ENCODE measurements at places on chromosomes 2 and 18. TPM values are rescaled to one million over a fixed set of nuclear protein-coding genes. Genes with fewer than 3 reads are reported as not detected.

DNA sequence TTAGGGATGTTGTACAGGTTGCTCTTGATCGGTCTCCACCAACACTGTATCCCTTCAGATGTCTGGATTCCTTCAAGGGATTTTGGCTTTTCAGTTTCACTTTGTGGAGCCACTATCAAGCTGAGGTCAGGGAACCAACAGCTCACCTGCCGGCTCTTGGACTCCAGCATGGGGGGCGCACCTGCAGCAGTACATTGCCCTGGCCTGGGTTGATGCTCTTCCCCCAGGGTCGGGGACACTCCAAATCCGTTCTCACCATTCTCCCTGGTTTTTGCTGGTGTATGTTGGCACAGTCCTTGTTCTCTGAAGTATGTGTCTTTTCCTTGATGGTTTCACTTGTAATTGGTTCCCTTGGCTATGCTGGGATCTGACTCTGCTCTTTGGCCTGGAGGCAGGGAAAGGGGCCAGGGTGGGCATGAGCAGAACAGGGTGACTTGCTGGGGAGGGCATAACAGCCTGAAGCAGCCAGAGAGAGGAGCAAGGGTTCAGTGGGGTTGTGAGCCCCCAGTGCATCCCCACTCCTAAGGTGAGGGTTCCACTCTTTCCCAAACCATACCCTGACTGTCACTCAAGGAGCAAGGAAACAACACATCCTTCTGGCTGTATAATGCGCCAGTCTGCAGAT is 5.1 kb downstream of the ARHGEF4 start:
- no peak for DNase-seq

- no peak for DNase-seq
These were observed 96.4 kb downstream of the ANKRD12 start for GRCh38 chr18:9232977-9233376.

- DNase-seq = no peak
These were observed at the start of gene BCL2 for GRCh38 chr18:63319383-63320122. Gene BCL2, minus strand, starts transcription at chr18:63319769.

DNA sequence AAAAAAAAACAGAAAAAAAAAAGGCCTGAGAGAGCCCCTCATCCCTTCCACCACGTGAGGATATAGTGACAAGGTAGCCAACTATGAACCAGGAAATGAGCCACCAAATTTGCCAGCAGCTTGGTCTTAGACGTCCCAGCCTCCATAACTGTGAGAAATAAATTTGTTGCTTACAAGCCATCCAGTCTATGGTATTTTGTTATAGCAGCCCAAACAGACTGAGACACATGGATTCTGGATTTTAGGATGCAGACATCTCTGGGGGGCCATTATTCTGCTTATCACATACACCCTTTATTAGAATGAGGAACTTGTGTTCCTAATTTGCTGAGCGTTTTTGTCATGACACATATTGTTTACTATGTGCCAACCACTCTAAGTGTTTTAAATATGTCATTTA is 5.4 kb upstream of the YIPF4 start:
- DNase-seq = no peak

DNA sequence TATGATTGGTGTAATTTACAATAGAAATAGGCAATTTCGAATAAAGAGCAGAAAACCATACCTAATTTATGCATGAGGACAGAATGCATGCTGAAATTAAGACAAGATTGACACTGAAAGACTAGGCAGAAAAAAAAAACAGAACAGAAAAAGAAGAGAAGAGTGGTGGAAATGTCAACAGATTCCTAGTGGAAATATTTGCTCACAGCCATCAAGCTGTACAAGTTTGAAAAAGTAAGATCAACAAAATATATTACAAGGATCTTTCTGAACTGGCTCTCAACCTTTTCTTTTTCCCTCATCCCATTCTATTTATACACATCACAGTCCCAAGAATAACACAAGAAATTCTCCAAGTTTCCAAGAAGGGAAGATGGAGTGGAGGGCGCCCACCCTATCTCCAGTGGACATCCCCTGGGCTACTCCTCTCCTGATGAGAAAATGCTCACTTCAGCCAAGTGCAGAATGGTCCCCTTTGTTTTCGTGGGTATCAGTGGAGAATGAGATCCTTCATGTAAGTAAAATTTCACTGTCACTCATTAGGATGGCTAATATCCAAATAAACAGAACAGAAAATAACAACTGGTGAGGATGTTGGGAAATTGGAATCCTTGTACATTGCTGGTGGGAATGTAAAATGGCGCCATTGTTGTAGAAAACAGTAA is 51.0 kb upstream of the ZNF532 start:
- no peak for DNase-seq

DNA sequence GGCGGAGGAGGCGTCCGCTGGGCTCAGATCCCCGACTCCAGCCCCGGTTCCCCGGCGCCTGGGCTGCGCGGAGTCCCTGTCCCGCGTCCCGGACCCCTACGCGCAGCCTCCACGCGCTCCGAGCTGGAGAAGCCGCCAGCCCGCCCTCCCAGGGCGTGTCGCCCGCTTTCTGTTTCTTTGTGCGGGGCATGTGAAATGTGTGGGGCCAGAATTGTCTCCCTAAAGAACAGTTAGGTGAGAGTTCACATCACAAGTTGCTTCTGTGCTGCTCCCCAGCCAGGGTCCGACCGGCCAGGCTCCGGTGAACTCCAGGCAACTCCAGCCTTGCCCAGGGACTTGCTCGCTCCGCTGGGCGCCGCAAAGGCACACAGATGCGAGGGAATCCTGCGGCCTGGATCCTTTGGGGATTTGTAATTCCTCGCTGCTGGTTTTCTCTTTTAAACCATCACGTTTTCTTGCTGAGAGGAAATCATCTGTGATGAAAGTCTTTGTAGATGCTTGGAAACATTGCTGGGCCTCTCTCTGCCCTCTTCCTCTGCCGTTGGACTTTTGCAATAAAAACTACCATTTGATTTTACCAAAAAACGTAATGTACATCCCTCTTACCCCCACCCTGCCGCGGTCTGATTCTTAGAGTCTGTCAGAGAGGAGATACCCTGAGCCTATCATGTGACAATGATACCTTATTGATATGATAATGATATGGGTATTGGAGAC is 631 bp downstream of the GYPC start:
- DNase-seq = peak; percentile 55

GRCh38 chr2:63861220-63861822 is 19.6 kb downstream of the UGP2 start:
- peak; percentile 55 for DNase-seq

DNA sequence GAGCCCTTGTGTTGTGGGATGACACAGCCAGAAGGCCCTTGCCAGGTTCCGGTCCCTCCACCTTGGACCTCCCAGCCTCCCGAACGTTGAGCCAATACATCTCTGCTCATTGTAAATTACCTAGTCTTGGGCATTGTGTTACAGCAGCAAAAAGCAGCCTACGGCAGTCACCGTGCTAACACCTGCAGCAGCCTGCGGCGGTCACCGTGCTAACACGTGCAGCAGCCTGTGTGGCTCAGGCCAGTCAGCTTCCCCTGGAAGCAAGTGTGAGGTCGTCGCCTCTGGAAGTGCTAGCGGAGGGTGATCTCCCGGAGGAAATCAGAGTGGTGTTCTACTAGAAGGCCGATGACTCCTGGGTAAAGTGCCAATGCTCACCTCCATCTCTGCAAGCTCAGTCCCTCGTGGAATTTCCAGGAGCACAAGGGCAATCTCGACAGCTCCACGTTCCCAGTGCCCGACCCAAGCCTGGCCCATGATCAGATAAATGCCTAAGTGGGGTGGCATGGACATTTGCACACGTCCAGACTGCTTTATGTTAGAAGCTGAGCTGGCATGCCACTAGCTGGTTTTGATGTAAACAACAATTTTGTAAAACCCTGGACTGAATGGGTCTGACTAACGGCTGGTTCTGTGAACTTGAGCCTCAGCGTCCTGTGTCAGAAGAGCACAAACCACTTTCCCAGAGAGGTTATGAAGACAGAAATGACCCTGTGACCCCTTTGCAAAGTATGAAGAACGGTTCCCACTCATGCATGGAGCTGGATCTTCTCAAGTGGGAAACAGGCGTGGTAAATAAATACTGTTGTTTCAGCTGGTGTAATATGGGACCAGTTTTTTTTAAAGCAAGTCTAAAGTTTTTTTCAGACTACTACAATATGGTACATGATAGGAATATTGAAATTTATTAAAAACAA is 11.4 kb upstream of the CNDP1 start:
- DNase-seq = no peak

DNA sequence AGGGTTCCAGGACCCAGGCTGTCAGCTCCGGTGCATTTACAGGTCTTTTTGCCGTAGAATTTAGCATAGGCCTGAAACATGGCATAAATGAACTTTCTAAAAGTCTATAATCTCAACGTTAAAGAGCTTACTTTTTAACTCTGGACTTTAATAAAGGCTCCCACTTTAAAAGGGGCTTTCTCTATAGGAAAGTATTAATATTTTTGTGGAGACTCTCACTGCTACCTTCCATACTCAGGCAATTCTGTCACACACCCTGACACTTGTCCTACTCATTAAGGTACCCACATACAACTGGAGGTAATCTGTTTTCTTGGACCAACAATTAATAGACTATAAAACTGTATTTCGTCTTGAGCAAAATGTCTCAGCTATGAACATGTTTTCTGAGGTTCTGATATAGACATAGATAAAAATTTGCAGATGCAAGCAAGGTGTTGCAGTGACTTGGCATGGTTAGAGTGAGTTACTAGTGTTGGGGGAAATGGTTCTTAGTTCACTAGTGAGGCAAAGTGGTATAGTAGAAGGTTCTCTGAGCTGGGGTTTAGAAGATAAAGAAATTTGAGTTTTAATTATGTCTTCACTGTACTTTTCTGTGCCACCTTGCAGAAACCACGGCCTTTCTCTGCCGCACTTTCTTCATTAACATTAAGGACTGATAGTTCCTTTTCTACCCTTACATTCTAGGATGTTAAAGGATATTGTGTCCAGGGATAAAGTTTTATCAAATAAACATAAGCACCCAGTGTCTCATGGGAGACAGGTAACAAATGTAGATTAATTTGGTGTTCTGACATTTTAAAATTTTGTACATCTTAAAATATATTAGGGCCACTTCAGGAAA is 10.8 kb upstream of the NR4A2 start:
- no peak for DNase-seq

DNA sequence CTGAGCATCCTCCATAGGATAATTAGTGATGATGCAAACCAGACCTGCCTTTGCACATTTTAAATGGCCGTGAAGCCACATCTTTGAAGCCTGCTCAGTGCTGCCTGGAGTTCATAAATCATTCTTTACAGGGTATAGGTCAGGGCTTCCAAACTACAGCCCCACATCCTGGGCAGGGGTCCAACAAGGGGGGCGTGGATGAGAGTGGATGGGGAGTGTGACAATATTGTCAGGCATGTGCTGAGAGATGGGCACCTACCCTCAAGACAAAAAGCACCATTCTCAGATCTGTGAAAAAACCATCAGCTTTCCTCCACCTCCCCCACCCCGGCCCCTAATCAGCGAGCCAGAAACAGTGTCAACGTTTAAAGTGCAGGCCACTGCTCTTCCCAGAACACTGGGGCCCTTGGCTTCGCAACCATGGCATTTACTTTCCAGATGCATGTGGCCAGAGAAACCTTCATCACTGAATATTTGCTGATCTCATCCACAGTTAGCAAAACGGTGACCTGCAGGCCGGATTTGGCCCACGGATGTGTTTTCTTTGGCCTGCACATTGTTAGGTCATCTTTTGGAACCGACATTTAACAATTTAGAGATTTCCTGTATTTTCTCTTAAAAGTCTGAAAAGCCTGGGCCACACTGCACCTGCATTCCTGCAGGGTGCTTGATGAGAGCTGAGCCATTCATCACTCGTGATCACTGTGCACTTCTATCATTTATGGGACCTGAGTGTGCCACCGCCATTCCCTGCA is 130.7 kb downstream of the ANKRD44 start:
- no peak for DNase-seq

- DNase-seq = no peak
These were observed 60.9 kb upstream of the SIX2 start for GRCh38 chr2:45070113-45070652.

DNA sequence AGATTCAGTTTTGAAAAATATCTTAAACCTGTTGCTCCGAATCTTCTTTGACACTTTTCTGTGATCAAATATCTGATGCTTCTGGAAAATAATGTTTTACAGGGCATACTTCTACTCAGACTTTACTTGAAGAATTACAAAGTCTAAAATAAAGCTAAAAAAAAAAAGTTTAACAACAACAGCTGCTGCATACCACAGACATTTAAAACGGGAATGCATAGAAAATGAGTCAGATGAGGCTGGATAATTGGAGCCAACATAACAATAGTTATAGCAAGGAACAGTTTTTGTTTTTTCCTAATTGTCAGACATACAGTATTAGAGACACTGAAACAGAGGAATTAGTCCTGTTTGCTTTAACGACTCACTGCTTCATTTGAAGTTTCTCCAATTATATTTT is 1090.2 kb downstream of the SUCLG1 start:
- DNase-seq = no peak

GRCh38 chr2:25444608-25445270 is 103.0 kb upstream of the DNMT3A start:
- no peak for DNase-seq

GRCh38 chr2:234821946-234822475 is 129.8 kb upstream of the SH3BP4 start:
- no peak for DNase-seq

DNA sequence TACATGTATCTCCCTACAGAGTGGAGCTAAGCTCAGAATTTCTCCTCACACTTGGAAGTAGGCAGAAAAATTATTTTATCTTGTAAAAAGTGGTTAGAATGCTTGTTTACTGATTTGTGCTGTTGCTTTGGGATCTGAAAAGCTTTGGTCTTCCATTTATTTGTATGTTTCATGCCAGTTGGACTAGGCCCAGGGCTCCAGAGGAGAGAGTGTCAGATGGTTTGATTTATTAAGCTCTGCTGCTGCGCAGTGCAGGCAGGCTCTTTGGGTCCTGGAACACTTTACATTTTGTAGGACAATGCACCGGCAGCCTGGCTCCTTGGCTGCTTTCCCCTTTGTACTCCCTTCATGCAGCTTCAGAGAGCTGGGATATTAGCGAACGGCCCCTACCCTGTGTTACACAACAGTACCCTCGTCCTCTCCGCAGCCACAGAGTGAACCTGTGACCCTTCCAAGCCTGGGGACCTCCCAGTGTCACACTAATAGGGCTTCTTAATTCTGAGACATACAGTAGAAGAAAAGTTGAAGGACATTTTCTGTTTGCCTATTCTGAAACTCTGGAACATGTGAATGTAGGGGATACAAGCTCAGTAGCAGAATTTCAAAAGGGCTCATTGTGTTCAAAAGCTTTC is 56.7 kb upstream of the EML6 start:
- no peak for DNase-seq

DNA sequence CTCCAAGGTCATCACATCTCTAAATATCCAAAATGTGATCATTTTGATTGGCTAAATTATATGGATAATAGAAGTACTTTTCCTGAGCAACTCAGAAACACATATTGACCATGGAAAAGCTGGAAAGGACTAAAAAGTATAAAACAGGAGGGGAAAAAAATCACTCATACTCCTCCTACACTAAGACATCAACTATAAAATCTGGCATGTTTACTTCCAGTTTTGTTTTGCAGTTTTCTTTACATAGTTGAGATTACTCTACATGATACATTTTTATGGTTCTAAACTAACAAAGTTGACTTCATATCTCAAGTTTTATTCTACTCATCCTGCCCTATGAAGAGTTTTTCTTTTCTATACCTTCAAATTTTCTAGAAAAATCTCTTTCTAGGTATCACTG is 46.0 kb upstream of the SP3 start:
- no peak for DNase-seq

ABCB6 gene
- 15.2 TPM for total RNA-seq

MC2R gene
- not detected for total RNA-seq

UGT1A5 gene
- total RNA-seq = not detected

DCDC2C gene
- total RNA-seq = not detected

FHOD3 gene
- total RNA-seq = not detected

MAB21L4 gene
- total RNA-seq = not detected

LYPD6 gene
- total RNA-seq = not detected

LCT gene
- total RNA-seq = 0.13 TPM

ARHGAP28 gene
- not detected for total RNA-seq

Measured in activated CD4-positive, alpha-beta memory T cell treated with anti-CD3 and anti-CD28 coated beads, Interleukin-2, amount 10 ng/mL, durations not matched to agents 7 days and 5 days (primary cell).